Left colon (tissue), 2 donors: ENCODE measurements at places on chromosomes 4 and X.

GRCh38 chr4:22680065-22680642, 12.6 kb upstream of the GBA3 start:
- DNase-seq, result no peak

- DNase-seq, result no peak
These were observed 193.1 kb upstream of the GATB start for GRCh38 chr4:151953795-151954372.

GRCh38 chrX:152170621-152171020, 32.2 kb upstream of the MAGEA10 start:
- no peak for DNase-seq

DNA sequence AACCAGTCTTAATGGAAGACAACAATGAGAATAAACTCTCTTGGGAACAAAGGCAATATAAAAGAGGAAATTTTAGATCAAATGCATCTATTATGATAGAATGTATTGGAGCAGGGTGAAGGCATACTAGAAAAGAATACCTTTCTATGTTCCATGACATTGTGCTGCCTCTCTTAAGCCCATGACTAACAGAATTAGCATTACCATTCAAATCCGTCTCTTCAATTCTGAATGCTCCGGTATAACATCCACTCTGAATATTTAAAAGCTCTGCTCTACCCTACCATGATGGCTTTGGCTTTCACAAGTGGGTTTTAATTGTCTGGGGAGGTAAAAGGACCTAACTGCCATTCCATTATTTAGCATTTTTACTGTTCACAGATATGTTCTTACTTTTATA, 1878.4 kb downstream of the ARAP2 start:
- DNase-seq, result no peak

GRCh38 chr4:120630427-120630826, 292.1 kb downstream of the PRDM5 start:
- DNase-seq, result no peak

GRCh38 chrX:123450222-123450621, 266.1 kb downstream of the GRIA3 start:
- no peak for DNase-seq

- no peak for DNase-seq
These were observed 253.2 kb upstream of the AR start for GRCh38 chrX:67290489-67291220.

DNA sequence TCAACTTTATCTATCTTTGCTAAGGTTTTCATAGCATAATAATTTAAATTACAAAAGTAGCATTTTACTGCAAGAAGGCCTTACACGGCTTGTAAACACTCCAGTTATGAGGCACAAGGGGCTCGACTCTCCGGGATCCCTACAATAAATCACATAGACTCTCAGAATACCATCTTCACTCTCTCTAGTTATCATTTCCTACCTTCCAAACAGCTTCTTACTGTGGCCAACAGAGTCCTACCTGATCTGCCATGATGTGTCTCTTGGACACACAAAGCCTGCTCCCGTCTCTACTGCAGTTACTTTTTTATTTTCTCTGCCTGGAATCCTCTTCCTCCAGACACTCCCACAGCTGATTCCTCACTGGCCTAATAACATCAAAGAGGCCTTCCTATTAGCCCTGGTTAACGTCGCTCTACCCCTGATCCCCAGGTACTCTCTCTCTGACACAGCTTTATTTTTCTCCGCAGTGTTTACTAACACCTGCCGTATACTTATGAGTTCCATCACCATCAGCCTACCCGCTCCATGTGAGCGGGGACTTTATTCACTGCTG, 559.6 kb upstream of the DIPK2B start:
- DNase-seq, result no peak

- DNase-seq, result no peak
These were observed 1843.5 kb upstream of the AGA start for GRCh38 chr4:179285696-179286095.

DNA sequence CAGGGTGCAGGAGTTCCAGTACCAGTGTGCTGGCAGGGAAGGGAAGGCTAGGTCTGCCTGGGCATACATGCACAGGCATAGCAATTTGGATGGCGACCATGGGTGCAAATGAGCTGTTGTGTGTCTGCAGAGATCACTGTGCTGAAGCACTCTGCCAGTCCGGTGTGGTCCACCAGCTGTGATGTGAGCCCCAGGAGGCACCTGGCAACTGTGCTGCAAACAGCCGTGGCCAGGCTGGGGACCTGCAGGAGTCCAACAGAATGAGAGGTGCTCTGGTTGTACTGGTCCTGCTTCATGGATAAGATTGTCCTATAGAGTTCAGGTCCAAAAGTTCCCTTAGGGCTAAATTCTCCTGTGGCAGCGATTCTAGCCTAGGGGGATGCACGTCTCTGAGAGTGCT, 6.1 kb downstream of the FAM47A start:
- no peak for DNase-seq

- DNase-seq, result peak; percentile 3
These were observed 1467.4 kb downstream of the C4orf33 start for GRCh38 chr4:130563185-130563888.

GRCh38 chr4:67030636-67031035, 514.7 kb downstream of the CENPC start:
- no peak for DNase-seq

- DNase-seq, result no peak
These were observed 58.6 kb downstream of the COL25A1 start for GRCh38 chr4:109243871-109244270.

DNA sequence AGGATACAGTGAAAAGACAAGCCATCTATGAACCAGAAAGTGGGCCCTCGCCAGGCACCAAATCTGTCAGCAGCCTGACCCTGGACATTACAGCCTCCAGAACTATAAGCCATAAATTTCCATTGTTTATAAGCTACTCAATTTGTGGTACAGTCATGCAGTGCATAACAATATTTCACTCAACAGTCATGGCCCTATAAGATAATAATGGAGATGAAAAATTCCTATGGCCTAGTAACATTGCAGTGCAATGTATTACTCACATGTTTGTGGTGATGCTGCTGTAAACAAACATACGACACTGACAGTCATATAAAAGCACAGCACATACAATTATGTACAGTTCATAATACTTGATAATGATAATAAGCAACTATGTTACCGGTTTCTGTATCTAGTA, 17.1 kb upstream of the TLR1 start:
- DNase-seq, result no peak

- peak; percentile 58 for DNase-seq
These were observed 12.0 kb upstream of the RBBP7 start for GRCh38 chrX:16882169-16882568.

DNA sequence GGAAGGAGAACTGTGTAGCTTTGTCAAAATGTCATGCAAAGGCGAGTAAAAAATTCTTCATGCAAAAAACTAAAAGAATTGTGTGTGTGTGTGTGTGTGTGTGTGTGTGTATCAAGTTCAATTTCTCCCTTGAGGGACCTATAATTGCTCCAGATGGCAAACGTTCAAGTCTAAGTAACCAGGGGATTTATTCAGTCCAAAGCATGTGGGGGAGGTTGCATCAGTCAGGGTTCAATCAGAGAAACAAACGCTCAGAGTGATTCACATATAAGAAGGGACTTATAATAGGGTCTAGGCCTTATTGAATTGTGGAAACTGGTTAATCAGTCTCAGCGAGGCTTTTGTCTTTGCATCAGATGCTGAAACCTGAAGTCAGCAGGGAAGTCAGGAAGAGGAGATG, 5.0 kb downstream of the DCAF8L1 start:
- DNase-seq, result no peak

DNA sequence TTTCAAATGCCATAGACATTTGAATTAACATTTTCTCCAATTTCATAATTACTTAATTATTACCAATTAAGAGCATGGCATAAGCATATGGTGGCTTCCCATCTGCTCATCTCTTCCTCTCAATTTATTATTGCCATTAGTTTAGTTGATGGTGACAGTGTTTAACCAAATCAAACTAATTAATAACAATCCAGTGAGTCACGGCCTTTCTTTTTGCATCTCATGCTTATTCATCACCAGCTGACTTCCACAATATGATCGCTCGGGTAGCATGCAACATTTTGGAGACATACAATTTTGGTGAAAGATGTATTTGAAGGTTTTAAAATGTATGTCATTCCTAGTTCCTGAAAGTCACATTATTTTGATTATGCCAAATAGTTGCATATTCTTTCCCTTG, 172.8 kb upstream of the TACR3 start:
- no peak for DNase-seq

DNA sequence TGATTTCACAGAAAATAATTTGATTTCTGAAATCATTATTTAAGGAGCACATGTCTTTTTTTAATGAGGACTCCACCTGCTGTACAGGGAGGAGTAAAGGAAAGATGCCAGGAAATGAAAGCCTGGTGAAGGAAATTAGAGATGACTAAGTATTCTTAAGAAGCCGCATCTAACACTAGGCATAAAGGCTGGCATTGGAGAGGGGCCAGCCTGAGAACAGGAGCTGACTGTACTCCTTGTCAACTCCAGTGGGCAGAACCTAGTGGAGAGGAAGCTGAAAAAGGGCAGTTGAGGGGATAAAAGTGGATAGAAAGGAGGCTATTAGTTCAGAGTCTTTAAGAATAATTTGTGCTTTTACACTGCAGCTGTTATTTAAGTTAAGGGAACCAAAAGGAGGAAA, 393.0 kb downstream of the PPP1R2C start:
- DNase-seq, result no peak

GRCh38 chr4:81602854-81603253, 131.1 kb upstream of the RASGEF1B start:
- no peak for DNase-seq

GRCh38 chrX:110794601-110795000, 1.0 kb downstream of the CHRDL1 start:
- DNase-seq, result no peak

DNA sequence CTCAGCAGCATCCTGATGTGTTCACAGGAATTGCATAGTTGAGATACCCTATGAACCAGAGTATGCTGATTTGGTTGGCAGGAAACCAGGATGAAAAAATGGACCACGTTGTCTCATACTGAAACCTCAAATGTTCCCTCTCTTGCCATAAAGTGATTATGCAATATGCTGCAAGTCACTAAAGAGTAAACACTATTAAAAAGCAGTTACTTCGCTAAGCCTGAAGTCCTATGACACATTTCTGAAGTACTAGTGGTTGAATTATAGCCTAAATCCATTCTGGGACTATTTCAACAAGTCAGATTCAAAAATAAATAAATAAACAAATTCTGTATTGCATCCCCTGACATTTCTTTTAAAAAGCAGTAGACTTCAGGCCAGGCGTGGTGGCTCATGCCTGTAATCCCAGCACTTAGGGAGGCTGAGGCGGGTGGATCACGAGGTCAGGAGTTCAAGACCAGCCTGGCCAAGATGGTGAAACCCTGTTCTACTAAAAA, 106.0 kb upstream of the NAP1L5 start:
- DNase-seq, result peak; percentile 62

GRCh38 chr4:113060853-113061252, 11.4 kb downstream of the ANK2 start:
- DNase-seq, result no peak

GRCh38 chrX:138037548-138037947, 471.6 kb downstream of the ZIC3 start:
- no peak for DNase-seq

GRCh38 chr4:1080432-1080831, 32.9 kb downstream of the RNF212 start:
- peak; percentile 23 for DNase-seq

DNA sequence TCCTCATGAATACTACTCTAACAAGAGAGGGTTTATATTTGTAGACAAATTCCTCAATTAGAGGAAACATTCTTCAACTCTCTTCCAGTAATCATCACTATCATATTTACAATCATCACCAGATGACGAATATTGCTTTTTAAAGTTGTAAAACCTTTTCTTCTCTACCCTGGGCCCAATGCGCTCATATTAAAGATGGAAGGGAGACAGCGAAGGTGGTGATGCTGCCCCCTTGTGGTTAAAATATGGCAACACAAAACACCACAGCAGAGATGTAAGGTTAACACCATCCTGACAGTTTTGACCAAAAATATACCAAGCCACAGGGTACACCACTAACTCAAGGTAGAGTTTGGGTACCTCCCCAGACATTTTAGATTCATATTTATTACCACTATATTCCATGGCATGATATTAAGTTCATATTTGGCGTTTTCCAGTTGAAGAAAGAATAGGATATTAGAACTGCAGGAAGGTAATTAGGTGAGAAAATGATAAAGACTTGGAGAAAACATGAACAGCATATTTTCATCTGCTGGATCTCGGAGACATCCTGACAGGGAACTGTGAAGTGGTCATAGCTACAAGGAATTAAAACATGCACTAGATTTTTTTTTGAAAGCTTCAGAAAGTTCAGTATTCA, 72.8 kb downstream of the SLC9A7 start:
- DNase-seq, result peak; percentile 18

- DNase-seq, result no peak
These were observed 41.0 kb downstream of the MID1 start for GRCh38 chrX:10579112-10580011.

- DNase-seq, result no peak
These were observed 398.5 kb downstream of the GPM6A start for GRCh38 chr4:175413561-175413960.

GRCh38 chrX:114338870-114339269, 245.0 kb upstream of the HTR2C start:
- DNase-seq, result no peak

DNA sequence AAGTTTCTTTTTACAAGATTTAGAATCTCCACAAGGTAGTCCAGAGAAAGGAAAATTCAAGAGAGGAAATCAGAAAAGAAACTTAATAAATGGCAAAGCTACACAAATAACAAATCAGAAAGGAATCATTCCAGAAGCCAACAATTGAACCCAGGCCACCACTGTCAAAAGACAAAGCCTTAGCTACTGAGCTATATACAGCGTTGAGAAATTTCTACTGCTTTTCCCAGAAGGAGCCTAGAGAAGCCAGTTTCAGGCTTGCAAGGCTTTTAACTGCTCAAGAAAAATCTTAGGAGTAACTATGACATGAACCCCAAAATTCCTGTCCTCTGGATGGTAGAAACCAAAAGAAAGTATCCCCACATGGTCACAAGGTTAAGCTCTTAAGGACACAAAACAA, 129.0 kb downstream of the DMD start:
- DNase-seq, result no peak

DNA sequence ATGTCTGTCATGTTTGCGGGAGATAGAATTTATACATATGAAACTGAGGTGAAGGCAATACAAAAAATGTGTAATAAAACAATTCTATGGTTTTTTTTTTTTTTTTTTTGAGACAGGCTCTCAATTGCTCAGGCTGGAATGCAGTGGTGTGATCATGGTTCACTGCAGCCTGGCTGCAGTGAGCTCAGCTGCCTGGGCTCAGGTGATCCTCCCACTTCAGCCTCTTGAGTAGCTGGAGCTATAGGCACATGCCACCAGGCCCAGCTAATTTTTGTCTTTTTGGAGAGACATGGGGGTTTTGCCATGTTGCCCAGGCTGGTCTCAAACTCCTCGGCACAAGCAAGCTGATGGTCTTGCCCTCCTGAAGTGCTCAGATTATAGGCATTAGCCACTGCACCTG, 10.1 kb downstream of the RADX start:
- DNase-seq, result no peak
